ENCODE measurements at places on chromosomes 7 and 10.

DNA sequence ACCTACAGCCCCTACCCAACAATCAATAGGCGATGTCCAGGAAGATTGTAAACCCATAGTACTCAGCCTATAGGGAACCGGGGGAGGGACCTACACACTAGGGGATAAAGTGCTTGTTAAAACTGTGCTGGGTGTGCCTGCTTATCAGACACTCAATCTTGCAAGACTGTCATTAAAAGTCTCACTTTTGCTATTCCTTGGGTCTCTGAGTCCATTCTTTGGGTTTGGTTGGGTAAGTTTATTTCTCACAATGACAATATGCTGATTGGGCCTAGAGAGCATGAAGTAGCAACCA lies 45.6 kb downstream of the PTPRE start:
- no peak for DNase-seq

- no peak for DNase-seq
Measured at GRCh38 chr10:14742815-14743214, 31.9 kb downstream of the FAM107B start.

GRCh38 chr7:93977211-93977950 lies 26.8 kb downstream of the BET1 start:
- DNase-seq = no peak

DNA sequence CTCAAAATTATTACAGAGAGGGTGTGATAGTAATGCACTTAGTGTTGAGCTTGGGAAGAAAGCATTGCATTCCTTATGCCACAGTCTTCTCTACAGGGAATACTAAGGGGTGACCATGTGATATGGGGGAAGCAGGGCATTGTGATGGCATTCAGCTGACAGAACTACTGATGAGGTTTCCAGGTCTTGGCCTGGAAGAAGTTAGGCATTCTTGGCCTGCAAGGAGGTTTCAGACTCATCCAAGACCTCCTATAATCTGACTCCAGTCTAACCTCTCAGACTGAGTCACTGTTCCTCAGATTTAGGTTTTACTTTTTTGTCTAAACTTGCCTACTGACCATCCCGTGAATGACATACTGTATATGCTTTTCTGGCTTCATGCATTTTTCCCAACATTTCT lies 7.9 kb downstream of the STMP1 start:
- no peak for DNase-seq

GRCh38 chr7:64905547-64905946 lies 2.5 kb downstream of the ZNF273 start:
- DNase-seq = no peak

DNA sequence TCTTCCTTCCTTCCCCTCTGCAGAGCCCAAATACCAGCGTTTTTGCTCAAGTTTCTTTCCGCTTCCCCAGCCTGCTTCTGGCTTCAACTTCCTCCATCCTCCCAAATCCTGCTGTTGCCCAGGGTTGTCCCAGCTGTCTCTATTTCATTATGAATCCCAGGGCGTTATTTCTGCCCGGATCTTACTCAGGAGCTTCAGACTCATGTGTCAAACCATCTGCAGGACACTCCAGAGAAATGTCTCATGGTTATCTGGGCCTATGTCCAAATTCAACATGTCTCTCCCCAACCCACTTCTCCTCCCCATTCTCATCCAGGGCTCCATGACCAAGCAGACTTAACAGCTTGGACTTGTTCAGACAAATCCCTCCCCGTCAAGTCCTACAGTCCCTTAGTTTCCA lies 15.6 kb downstream of the ARHGAP22 start:
- DNase-seq = no peak

GRCh38 chr10:852386-852785 lies 79.1 kb downstream of the LARP4B start:
- DNase-seq = no peak

DNA sequence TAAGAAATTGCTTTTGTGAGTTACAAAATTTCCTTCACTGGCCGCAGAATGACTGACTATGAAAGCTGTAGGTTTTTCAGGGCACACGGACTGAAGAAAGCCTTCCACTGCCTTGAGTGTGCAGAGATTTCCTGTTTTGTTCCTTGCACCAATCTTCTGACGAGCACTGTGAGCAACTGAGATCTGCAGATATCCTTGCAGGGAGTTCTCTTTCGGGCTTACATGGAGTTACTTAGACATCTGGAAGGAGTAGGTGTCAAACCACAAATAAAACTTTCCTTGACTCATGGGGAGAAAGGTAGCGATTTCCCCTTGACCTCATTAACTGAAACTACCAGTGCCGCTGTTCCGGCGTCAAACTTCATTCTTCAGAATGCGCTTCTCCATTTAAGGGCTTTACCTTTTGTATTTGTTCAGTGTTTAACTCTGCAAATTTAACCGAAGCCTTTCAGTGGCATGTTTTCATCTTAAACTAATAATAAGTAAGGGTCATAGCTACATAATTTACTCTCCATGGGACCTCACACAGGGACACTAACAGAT lies 1175.3 kb downstream of the GATA3 start:
- no peak for DNase-seq

- DNase-seq = no peak
Measured at GRCh38 chr7:36013246-36014014, 139.6 kb upstream of the EEPD1 start.

DNA sequence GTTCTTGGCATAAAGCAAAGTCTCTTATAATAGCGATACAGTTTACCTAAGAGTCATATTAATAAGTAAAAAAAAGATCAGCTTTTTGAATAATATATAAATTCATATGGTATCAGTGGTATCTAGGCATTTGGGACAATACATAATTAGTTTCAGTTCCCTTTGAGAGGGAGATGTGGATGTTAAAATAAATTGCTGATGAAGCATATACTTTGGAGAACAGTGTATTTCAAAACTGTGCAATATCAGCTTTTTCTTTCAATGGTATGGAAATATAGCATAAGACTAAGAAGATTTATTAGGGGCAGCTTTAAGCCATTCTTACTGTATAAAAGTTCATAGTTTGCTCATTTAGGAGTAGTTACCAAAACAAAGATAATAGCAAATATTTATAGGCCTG lies 35.5 kb downstream of the MDFIC start:
- no peak for DNase-seq

GRCh38 chr10:97888134-97888533 lies 38.5 kb downstream of the GOLGA7B start:
- no peak for DNase-seq

GRCh38 chr10:8061274-8062211 lies 7.1 kb downstream of the GATA3 start:
- no peak for DNase-seq

- DNase-seq = no peak
Measured at GRCh38 chr7:1659696-1660095, 10.4 kb upstream of the ELFN1 start.

- no peak for DNase-seq
Measured at GRCh38 chr10:130141460-130141859, 5.3 kb downstream of the GLRX3 start.

GRCh38 chr7:17185690-17186070 lies 112.8 kb upstream of the AHR start:
- DNase-seq = no peak

DNA sequence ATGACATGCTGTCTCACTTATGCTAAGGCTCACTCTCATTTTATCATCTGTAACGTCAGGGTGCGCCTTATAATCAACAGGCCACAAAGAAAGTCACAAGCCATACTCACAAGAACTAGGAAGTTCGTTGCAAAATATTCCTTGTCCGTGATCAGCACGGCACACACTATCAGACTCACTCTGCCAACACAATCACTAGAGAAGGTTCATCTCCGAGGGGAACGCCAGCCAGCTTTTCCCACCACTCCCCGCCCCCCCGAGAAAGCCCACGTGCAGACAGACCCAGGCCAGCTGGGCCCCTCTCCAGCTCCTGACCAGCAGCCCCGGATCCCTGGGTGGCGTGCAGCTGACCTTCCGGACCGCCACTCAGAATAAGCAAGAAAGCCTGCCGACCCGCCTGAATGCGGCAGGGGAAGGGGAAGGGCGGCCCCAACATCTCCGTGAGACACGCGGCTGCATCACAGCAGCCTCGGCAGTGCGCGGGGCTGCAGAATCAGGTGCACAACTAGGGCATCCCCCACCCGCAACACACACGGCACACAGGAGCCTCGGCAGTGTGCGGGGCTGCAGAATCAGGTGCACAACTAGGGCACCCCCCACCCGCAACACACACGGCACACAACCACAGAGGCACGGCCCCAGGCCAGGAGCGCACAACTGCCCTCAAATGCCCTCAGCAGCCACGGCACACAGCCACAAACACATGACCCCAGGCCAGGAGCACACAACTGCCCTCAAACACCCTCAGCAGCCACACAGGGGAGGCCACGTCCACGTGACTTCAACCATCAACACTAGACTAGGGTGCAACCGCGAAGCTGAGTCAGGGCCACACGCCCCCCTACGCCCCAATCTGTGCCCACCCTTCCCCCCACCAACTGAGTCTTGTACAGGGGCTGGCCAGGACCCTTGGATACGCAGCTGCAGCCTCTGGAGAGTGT lies 2.5 kb upstream of the GPR146 start:
- DNase-seq = no peak

GRCh38 chr10:116385994-116386809 lies 41.4 kb upstream of the PNLIPRP3 start:
- DNase-seq = no peak

- no peak for DNase-seq
Measured at GRCh38 chr10:1540144-1540543, 197.2 kb downstream of the ADARB2 start.

- peak; percentile 5 for DNase-seq
Measured at GRCh38 chr10:127243490-127244272, 47.3 kb upstream of the INSYN2A start.

DNA sequence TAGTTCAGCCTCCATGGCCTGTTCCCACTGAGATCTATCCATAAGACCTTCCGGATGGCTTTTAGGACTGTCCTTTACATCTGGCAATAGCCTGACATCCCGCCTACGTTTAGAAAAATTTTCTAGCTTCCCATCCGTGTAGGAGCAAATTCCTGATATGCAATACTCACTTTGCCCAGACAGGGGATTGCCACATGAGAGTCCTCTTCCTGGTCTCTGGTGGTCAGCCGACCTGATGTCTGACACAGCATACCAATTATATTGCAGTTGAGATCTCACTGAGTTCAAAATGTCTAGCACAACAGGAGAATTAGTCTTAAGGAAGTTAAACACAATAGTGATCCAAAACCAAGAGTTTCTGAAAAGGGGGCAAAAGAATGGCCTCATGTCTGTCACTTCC lies 9.4 kb upstream of the ETV1 start:
- no peak for DNase-seq

GRCh38 chr10:78236416-78237015 lies 202.9 kb downstream of the RPS24 start:
- DNase-seq = no peak

- DNase-seq = no peak
Measured at GRCh38 chr7:30533886-30534285, 29.3 kb upstream of the GGCT start.

GRCh38 chr10:31873724-31874123 lies 54.9 kb downstream of the ARHGAP12 start:
- no peak for DNase-seq

DNA sequence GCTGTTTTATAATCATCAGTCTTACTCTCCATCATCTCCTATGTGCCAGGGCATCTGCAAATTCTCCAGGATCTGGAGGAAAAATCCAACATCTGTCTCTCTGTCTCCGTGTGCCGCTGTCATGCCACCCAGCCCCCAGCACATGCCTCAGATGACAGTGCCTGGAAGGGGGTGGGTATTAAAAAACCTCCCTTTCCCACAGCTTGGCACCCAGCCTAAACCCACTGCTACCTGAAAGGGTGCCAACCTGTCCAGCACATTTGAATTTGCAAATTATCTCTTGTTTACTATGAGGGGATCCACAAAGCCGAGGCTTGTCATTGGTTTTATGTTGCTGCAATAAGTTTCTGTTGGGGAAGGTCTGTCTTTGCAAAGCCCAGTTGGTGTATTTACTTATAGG lies 73.1 kb downstream of the EMX2 start:
- no peak for DNase-seq

DNA sequence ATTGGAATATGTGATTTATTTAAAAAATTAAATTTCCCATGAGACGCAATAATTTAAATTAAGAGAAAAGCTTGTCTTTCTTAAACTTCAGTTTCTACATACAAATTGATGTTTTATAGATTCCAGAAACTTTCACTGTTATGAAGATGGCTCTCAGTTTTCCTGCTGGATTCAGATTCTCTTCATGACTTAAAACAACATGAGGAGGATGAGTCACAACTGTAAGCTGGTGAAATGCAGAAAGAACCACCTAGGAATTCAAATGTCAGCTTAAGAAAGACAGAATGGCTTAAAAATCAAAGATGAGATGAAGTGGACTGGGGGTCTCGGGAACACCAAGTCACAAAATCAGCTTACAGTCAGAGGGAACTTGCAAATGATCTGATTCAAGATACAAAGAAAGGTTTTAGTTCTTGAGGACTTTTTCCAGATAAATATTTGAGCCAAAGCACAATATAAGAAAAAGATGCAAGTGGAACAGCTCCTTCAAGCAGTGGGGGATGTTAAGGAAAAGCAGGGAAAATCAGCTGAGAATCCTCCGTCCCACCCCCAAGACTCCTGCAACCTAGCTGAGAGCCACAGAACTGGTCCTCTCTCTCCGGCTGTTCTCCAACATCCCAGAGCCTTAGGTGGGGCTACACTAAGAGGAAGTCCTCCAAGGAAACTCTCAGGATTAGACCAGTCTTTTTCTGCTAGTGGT lies 279.8 kb downstream of the KCNMA1 start:
- no peak for DNase-seq

- no peak for DNase-seq
Measured at GRCh38 chr10:60735244-60735643, 43.0 kb upstream of the CDK1 start.

DNA sequence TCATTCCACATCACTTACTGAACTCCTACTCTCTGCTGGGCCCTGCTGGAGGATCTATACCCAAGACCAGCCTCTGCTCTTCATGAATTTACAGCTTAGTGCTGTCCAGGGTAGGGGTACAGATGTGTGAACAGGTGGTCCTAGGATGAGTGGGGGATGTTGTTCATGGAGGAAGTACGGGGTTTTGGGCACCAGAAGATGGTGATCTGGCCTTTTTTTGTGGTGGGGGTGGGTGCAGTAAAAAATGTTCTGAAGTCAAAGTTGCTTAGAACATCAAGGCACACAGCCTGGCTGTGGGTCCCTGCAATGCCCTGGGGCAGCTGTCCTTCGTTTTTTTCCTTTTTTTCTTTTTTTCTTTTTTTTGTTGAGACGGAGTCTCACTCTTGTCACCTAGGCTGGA lies 34.2 kb upstream of the GNA12 start:
- no peak for DNase-seq

DNA sequence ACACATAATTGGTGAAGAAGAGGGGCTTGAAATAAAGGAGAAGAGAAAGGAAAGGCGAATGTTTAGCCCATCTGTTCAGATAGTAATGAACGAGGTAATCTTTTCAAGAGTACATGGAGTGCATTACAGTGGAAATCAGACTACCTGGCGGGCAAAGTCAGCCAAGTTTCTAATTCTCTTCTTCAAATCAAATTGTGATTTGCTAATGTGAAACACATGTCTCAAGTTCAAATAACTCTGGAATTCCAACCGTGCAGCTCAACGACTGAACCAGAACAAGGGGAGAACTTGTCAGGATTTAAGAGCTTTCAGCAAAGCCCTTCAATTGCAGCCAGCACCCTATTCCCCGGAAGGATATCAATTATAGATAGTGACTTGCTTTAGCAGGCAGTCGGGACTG lies 216.9 kb downstream of the GLI3 start:
- DNase-seq = no peak

GRCh38 chr10:16769331-16769730 lies 47.9 kb downstream of the RSU1 start:
- no peak for DNase-seq

- DNase-seq = no peak
Measured at GRCh38 chr7:40382145-40382544, 247.3 kb downstream of the SUGCT start.

All from NCI-H774 (cell line).